ENCODE measurements at places on chromosomes 1 and 21.

DNA sequence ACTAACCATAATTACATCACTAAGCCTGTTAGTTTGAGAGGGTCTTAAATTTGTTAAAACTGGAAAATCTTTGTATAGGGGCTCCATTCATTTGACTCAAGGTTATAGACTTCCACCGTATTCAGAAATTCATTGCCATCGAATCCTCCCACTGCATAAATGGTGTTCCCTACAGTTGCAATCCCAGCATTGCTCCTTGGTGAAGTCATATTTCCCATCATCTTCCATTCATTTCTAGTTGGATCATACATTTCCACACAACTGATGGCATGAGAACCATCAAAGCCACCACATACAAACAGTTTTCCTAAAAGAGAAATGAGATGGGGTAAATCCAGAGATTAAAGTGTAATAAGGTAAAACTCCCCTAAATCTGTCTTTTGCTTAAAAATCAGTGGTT lies 19.1 kb downstream of the IVNS1ABP start:
- no peak for DNase-seq

DNA sequence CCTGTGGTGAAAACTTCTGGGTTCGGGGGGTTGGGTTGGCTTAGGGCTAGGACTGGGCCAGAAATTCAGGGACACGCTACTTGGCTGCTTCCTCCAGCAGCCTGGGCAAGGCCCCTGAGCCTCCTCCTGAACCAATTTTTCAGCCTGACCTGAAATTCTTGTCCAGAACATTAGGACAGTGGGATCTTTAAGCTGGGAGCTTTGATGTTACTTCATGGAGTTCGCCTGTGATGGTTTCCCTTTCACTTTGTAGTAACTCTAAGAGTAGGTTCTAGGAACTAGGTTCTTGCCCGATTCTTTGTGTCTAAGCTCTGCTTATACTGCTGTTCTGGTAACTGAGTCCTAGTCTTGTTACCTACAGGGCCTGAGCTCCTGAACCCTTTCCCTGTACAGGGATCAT lies 75.3 kb downstream of the S1PR1 start:
- DNase-seq, result no peak

- no peak for DNase-seq
These were observed 130.3 kb downstream of the FGGY start for GRCh38 chr1:59427155-59427554.

DNA sequence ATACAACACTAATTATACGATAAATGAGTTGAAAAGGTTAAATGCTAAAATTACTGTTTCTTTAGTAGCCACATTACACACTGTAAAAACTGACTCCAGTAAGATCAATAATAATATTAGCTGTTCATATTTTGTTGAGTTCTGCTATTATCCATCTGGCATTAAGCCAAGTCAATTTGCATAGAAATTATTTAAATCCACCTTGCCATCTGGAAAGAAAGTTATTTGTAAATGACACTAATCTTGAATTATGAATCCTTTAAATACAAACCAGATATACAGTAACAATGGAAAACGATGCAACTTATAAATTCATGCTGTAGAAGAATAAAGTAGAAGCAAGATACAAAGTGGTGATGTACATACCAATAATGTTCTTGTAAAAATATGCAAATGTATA lies 81.4 kb upstream of the BCL10 start:
- no peak for DNase-seq

GRCh38 chr1:25619101-25619890 lies 2.7 kb downstream of the MAN1C1 start:
- DNase-seq, result peak; percentile 77

GRCh38 chr1:242886137-242886536 lies 361.6 kb upstream of the PLD5 start:
- no peak for DNase-seq

- no peak for DNase-seq
These were observed 57.7 kb downstream of the ATG4C start for GRCh38 chr1:62841587-62842169.

DNA sequence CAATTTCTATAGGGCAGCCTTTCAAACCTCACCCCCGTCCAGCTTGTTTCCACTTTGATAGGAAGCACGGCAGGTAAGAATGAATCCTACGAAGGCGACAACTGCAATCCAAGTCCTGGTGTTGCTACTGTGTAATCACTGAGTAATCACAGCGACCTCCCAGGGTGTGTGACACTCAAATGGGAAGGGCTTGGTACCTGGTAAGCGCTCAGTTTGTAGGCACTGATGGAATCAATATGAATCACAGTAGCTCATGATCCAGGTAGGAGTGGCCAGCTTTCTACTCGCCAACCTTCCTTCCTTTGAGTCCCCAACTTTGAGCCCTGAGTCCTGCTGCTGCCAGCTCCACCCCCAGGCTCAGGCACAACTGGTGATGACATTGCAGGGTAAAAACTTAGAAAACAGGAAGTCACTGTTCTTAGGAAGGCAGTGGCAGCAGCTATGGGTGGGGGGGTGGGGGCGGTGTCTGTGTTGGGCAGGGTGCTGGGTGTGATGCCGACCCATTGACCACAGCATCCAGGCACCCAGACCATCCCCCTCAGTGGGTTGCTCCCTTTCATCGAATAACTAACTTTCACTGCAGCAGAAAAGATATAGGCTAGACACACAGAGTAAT lies 70.7 kb downstream of the CD247 start:
- no peak for DNase-seq

DNA sequence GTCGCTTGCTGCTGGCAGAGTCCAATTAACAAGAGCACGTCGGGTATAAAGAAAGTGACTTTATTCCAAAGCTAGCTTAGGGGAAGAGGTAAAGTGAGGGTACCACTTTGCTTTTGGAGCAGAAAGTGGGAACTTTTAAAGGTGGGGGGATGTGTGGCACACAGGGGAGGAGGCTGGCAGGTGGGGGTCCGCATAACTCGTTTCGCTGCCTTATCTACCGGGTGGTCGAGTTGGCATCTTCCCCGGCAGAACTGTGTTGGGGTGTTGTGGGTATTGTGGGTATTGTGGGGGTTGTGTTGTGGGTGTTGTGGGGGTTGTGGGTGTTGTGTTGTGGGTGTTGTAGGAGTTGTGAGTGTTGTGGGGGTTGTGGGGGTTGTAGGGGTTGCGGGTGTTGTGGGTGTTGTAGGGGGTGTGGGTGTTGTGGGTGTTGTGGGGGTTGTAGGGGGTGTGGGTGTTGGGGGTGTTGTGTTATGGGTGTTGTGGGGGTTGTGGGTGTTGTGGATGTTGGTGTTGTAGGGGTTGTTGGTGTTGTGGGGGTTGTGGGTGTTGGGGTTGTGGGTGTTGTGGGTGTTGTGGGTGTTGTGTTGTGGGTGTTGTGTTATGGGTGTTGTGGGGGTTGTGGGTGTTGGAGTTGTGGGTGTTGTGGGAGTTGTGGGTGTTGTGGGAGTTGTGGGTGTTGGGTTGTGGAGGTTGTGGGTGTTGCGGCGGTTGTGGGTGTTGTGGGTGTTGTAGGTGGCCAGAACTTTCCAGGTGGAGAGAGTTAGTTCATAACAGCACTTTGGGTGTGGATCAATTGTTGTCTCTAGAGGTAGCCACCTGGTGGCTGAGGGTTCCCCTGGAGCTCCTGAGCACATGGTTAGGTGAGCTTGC lies 52.7 kb downstream of the AGPAT3 start:
- DNase-seq, result peak; percentile 55
